Stimulated activated CD4-positive, alpha-beta T cell treated with anti-CD3 and anti-CD28 coated beads, TNF-alpha, amount 100 ng/mL, for 1 hour (primary cell): ENCODE measurements at places on chromosomes 2 and 18.

DNA sequence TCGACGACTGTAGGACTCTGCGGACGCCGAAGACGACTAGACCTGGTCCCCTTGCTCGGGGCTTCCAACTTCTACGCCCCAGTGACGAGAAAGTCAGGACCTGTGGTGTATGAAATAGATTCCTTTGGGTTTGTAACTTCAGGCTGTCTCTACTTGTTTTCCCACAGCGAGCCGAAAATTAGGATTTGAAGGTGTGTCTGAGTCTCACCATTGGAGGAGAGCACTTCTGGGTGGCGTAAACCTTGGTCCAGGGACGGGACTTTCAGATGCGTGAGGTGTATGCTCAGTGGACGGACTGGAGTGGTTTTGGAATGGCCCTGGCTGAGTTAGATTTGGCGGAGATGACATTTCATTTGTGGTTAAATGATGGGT, 1.3 kb downstream of the BIRC6 start:
- no peak for DNase-seq

- DNase-seq: no peak
Measured at GRCh38 chr2:113211226-113212105, 37.7 kb downstream of the PSD4 start.

- no peak for DNase-seq
Measured at GRCh38 chr18:8899000-8899399, 193.6 kb downstream of the MTCL1 start.

GRCh38 chr2:30741576-30741975, 65.7 kb downstream of the CAPN13 start:
- no peak for DNase-seq

GRCh38 chr18:9609190-9609589, 5.2 kb downstream of the PPP4R1 start:
- no peak for DNase-seq

DNA sequence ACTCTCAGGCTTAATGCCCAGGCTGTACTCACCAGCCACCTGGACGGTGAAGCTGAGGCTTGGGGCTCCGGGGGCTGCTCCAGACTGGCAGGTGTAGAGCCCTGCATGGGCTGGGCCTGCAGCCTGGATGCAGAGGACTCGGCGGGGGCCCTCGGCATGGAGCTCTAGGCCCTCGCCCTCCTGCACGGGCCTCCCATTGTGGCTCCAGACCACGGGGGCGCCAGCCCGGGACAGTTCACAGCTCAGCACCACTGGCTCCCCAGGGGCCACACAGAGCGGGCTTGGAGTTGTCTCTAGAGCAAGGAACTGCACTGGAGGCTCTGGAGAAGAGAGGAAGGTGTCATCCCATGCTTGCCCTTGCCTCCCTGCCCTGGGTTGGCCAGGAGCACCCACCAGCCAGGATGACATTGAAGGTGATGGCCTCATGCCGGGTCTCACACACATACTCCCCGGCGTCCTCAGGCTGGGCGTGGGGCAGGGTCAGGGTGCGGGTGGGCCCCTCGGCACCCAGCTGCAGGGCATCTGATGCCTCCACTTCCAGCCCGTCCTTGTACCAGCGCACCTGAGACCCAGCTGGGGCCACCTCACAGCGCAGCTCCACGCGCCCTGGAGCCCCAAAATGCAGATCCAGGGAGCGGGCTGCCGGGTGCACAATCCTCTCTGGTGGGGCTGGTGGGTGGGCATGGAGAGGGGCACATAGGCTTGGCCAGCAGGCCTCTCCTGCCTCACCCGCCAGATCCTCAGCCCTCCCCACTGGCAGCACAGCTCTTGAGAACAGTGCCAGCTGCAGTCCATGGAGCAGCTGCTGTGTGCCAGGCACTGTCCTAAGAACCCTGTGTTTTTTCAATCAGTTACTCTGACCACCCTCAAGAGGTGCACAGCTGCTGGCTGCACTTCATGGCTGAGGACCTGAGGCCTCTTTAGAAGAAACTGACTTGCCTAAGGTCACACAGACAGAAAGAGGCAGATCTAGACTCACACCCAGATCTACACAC, 13.3 kb downstream of the OBSL1 start:
- no peak for DNase-seq

DNA sequence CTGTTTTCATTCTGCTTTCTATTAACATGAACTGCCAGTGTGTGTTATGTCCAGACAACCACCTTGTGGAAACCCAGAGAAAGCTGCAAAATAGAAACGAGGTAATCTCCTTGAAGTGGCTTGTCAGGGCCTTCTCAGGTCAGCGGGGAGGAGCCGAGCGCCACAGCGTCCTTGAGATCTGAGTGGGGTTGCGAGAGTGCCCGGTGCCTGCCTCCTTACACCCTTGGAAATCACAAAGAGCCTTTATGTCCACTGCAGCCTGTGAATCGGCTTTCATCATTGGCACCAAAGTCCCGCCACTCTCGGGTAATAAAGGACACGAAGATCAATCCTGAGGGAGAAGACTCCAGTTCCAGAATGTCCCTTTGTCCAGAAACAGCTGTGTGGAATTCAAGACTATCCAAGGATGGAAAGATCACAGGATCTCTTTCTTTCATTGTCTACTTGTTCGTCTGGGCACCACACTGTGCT, 135.2 kb downstream of the HRH4 start:
- DNase-seq: no peak

GRCh38 chr18:26813043-26813442, 52.5 kb downstream of the AQP4 start:
- no peak for DNase-seq

DNA sequence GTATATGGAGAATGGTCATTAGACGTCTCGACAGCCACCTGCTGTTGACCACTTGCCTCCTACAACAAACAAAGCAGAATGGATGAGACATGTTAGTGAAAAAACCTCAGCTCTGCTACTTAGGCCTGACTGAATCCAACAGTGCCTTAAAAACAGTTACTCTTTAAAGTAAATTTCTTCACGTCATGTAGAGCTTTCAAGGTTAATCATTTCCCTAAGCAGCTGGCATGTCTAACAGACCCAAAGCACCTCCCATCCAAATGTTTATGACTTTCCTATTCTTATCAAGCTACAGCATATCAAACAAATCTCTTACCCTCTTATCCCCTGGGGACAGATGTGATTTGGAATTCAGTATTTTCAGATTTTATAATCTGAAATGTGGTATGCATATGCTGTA, 75.6 kb upstream of the ITGB6 start:
- no peak for DNase-seq

DNA sequence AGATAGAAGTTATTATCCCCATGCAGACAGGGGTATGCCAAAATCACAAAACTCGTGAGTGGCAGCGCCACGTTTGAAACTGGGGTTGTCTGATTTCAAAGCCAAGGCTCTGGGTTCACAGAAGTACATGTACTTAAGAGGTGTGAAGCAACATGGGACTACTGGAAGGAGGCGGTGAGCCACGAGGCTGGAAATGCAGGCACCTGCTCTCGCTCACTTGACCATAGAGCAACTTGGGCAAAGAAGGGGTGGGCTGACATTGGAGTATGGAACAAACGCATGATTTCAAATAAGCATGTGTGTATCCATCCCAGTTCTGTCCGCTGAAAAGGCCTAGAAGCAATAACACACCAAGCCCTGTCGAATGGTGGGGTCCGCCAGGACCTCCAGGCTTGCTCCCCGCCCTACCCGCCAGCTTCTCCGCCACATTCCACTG, 593 bp upstream of the ACTR2 start:
- DNase-seq: no peak

DNA sequence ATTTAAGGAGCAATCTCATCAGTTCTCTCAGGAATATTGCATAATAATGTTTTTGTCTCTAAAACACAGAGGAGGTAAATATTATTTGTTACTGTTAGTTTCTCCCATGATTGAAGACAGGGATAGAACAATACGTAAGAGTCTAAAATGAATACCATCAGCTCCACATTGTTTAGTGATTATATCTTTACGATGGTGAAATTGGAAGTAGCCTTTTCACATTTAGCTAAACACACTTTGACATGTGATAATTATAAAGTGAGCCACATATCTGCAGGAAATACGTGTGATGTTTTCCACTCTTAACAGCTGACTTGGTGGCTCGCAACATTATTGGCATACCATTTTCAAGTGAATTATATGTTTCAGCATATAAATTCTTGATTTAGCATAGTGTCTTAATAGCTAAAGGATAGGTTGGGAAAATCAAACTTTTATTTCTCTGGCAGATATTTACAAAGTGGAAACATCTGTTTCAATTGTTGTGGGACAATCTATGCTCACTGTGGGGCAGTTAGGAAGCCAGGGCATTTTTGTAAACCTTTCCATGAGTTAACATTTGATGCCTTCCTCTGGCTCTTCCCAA, 208.1 kb upstream of the RASGRP3 start:
- DNase-seq: no peak

GRCh38 chr2:226766352-226767055, 33.1 kb downstream of the IRS1 start:
- DNase-seq: no peak

- DNase-seq: no peak
Measured at GRCh38 chr2:207913772-207914358, 111.5 kb downstream of the PLEKHM3 start.
